Natural killer cell (primary cell): ENCODE measurements at places on chromosomes 3 and 15. TPM values are rescaled to one million over a fixed set of nuclear protein-coding genes. Genes with fewer than 3 reads are reported as not detected.
A peak's percentile ranks its signal among the peaks of the same experiment; 100 is the strongest.

DNA sequence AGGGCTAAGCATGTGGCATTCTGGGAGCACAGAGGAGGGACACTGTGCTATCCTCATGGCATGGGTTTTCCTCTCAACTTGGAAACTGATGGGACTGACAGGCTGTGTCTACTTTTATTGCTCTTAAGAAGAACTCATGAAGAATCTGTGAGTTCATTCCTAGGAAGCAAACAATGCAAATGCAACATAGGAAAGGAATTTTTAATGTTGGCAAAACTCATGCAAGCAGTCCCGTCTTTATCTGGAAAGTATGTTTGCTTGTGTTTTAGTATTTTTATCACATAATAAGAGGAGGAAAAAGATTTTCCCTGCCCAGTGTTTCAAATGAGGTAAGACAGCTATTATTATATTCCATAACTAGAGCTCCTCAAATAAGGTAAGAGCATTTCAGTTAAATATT lies 89.7 kb downstream of the TRIM42 start:
- no peak for DNase-seq

GRCh38 chr15:73941871-73942635 lies 15.8 kb downstream of the LOXL1 start:
- peak; percentile 32 for DNase-seq

GRCh38 chr15:26358708-26359107 lies 414.2 kb downstream of the GABRB3 start:
- no peak for DNase-seq

DNA sequence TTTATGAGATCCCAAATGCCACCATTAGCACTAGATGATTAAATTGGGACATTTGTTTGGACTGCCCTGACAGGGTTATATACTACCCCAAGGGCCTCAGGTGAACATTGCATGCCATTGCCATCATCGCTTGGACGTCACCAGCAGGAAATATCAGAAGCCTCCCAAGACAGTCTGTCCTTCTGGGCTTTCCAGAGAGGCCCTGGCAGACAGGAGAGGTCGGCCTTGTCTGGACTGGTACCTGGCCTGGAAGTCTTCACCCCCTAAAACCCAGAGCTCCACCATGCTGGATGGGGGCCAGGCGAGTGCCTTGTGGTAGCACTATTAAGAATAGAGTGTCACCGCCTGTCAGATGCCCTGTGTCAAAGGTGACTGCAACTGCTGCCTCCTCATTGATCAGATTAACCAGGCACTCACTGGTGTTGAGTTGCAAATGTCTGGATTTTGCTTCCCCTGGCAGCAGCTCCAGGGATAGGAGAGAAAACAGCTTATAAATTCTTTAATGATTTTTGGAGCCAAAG lies 324.1 kb upstream of the RASGRP1 start:
- DNase-seq, result no peak

DNA sequence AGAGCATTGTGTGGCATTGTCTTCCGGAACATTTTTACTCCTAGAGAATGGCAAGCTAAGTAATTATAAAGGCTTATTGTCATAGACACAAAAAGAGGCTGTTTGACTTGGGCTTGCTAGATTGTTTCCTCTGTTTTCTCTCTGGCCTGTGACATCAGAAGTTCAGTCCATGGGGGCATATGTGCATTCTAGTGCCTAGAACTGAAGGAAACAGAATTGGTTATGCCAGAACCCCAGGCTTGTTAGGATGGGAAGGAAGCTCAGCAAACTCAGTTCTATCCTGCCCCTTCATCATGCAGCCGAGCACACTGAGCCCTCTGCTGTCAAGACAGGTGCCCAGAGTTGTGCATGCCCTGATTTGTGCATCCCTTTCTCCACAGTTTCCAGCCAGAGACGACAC lies 131.3 kb downstream of the PDE8A start:
- DNase-seq, result no peak

- no peak for DNase-seq
Observed at GRCh38 chr3:131350506-131350905, 31.1 kb upstream of the NUDT16 start.

DNA sequence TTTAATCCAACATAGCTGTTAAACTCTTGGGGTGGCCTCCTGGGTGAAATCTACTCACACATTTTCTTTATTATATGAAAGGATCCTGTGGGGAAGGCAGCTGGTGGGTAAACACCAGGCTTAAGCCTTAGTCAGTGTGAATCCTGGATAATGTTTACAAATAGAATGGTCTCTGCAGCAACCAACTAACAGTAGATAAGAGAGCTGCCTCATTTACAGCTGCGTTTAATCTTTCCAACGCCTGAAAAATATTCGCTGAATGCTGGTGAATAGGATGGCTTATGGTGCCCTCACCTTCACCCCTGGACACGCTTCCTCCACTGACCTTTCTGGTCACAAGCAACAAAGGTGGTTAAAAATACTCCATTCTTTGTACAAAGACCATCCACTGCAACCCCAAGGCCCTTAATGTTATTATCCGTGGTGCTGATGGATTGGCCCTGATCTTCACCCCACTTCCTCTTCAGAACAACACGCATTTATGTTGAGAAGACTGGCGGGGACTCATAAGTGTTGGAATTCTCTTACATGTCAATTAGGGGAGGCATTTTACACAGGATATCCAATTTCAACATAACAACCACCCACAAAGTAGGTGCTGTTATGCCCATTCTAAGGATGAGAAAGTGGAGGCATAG lies 120.0 kb upstream of the FRMD4B start:
- no peak for DNase-seq

DNA sequence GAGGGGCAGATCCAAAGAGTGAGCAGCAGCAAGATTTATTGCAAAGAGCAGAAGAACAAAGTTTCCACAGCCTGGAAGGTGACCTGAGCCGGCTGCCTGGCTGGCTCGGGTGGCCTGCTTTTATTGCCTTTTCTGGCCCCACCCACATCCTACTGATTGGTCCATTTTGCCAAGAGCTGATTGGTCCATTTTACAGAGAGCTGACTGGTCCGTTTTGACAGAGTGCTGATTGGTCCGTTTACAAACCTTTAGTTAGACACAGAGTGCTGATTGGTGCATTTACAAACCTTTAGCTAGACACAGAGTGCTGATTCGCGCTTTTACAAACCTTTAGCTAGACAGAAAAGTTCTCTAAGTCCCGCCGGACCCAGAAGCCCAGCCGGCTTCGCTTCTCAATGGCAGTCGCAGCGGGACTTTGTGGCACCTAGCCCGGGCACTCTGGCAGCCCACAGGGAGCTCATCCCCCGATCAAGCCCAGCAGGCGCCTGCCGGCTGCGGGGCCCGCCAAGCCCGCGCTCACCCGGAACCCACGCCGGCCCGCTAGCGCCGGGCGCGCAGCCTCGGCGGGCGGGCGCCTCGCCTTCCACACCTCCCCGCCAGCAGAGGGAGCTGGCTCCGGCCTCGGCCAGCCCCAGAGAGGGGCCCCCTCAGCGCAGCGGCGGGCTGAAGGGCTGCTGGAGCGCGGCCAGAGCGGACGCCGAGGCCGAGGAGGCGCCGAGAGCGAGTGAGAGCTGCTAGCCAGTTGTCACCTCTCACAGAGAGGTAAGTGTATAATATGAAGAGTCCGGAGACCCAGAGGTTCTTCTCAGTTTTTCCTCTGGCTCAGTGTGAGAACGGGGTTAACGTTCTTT lies 339.2 kb downstream of the CHL1 start:
- DNase-seq, result no peak

DNA sequence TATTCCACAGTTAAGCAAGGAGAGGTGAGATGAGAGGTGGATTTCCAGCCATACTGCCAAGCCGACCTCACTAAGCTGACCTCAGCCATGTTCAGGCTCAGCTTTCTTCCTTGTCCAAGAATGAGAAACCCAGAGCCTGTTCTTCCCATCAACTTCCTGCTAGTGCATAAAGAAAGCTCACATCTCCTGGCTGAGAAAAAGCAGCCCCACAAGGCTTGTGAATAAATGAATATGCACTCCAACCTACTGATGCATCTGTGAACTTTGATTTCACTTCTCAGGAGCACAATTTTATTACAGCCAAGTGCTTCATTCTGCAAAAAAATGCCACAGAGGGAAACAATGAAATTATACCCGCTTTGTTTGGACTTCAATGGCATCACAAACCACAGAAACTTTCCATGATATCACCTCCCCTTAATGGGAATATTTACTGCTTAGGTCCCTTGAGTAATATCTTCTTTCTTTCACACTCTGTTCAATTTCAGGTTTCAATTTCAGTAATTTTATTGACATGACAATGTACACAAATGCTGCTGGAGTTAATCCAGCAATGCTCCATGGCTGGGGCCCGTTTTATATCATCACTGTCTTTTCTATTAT lies 437.0 kb upstream of the PPP2R3A start:
- DNase-seq, result no peak

GRCh38 chr15:89576417-89576773 lies 1.1 kb downstream of the TICRR start:
- DNase-seq, result no peak

DNA sequence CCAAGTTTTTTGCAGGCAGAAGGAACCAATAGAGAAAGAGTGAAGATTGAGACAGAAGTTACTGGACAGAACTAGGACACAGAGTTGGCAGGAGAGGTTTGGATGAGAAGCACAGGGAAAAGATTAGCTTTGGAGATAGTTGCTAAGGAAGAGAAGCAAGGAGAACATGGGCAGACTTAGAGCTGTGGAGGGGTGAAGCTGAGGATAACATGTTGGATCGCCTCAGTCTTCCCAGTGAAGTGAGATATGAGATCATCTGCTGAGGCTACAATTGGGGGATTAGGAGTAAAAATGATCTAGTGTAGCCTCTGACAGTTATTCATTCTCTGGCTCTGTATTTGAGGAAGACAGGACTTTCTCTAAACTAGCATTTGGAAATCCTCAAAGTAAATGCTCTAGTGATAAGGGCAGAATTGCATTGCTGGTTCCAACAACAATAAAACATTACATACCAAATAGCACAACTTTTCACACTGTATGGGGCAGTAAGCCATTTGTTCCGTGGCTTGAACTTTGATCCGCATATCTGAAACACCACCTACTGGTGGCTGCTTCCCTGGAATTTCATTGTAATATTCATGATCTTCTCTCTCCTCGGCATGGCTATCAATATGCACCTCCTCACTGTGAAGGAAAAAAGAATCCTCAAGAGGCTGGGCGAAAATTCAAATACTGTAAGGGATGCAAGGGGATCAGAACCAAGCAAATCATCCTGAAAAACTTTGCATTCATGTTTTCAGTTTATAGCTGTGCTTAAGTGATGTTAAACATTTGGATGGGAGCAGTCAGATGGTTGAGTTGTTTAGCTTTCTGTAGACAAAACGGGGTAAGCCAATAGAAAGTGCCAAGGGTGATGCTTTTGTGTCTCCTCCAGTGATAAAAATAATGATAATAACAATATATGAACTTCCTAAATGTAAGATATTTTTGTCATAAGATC lies 22.2 kb upstream of the EID1 start:
- no peak for DNase-seq

DNA sequence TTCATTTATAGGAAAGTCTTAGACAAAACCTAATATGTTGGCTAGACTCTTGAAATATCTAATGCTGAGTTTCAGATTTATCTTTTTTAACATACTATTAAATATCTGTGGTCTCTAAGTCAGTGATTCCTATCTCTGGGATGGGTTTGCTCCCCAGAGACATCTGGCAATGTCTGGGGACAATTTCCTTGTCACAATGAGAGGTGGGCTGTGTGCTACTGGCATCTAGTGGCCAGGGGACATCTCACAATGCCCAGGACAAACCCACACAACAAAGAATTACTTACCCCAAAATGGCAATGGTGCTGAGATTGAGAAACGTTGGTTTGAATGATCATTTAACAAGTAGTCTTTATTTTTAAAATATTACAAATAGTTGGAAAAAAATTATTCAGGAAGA lies 602.1 kb downstream of the MAGI1 start:
- DNase-seq, result no peak

- DNase-seq, result no peak
Observed at GRCh38 chr3:312911-313310, 116.3 kb downstream of the CHL1 start.

GRCh38 chr3:6516143-6516542 lies 344.8 kb upstream of the GRM7 start:
- DNase-seq, result no peak

The MOBP gene
- not detected for total RNA-seq

The RHOV gene
- not detected for total RNA-seq

The CYP1A2 gene
- total RNA-seq, result not detected

The SH2D7 gene
- total RNA-seq, result not detected

The KLHL40 gene
- not detected for total RNA-seq

The DNAH1 gene
- 81.7 TPM for total RNA-seq
